PC-3 (cell line): ENCODE measurements at places on chromosomes 7 and 10. TPM values are rescaled to one million over a fixed set of nuclear protein-coding genes. Genes with fewer than 3 reads are reported as not detected.

DNA sequence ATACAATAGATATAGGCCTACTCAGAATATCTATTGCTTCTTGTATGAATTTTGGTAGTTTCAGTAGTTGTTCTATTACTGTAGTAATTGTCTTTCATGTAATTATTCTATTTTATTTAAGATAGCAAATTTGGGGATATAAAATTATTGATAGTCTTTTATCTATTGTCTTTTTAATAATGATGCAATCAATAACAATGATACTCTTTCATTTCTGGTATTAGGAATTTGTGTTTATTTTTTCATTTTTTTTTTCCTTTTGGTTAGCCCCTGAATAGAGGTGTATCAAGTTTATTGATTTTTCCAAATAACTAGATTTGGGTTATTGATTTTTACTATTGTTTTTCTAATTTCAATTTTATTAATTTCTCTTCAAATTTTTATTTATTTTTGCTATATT lies 1503.7 kb downstream of the REEP3 start:
- DNase-seq: no peak

DNA sequence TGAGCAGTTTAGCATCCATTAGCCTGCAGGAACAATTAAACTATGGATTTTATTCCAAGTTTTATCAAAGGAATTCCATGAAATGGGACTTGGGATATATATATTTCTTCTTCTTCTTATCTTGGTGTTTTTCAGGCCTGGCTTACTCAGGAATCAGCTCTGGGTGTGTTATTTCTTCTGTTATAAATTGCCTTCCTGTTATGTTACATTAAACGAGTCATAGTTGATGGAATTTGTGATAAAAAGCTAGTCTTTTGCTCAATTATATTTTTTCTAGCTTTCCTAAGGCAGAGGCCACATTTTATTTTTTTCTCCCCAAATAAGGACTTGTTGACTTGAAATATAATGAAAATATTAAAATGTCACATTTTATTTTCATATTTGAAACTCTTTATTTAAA lies 141.3 kb downstream of the EPC1 start:
- no peak for DNase-seq

- DNase-seq: no peak
Observed at GRCh38 chr7:12244694-12245093, 33.6 kb downstream of the TMEM106B start.

DNA sequence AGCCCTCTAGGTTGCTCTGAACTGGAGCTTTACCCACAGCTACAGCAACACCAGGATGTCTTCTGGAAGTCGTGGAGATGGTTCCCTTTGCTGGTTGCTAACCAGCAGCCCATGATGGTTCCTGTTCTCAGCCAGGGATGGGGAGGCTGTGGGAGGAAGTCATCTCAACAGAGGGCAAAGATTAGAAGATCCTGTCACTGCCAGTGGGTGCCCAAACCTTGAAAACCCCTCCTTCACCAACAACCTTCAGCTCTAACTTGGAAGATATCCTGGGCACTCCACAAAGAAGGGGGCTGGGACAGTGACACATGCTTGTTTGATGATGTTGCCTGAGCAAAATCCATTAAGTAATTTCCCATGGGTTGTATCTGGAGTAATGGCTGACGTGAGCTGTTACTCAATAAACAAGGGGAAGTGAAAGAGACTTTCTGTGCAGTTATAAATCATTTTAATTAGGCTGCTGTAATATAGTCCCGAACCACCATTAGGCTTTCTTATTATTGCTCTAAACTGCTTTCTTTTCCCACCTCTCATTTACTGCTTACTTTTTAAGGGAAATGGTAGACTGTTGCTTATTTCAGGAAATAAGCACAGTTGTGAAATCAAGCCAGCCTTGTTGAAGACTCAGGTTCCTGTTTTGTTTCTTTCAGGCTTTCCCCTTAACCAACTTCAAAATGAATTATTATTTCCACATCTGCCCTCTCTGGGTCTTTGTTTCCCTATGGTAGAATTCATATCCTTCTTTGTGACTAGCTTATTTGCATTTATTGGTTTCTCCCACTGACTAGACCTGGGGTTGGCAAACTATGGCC lies 124.8 kb downstream of the PPP1R17 start:
- DNase-seq: peak; percentile 21

- no peak for DNase-seq
Observed at GRCh38 chr7:158950914-158951635, 94.7 kb downstream of the DYNC2I1 start.

- no peak for DNase-seq
Observed at GRCh38 chr7:157674027-157674714, 337.4 kb downstream of the DNAJB6 start.

- DNase-seq: no peak
Observed at GRCh38 chr10:49322371-49323170, 23.6 kb downstream of the C10orf71 start.

Gene LRRC27
- total RNA-seq: 2.5 and 5.6 TPM in 2 replicates

Gene RSPH10B
- not detected in 2 replicates for total RNA-seq

Gene DRGX
- total RNA-seq: 0.12 and 0.33 TPM in 2 replicates
